ENCODE measurements at places on chromosomes 11 and 22. TPM values are rescaled to one million over a fixed set of nuclear protein-coding genes. Genes with fewer than 3 reads are reported as not detected.

GRCh38 chr11:95341221-95341620, 110.2 kb upstream of the SESN3 start:
- DNase-seq = no peak

The SAA2 gene
- total RNA-seq = 6.3 TPM

DNA sequence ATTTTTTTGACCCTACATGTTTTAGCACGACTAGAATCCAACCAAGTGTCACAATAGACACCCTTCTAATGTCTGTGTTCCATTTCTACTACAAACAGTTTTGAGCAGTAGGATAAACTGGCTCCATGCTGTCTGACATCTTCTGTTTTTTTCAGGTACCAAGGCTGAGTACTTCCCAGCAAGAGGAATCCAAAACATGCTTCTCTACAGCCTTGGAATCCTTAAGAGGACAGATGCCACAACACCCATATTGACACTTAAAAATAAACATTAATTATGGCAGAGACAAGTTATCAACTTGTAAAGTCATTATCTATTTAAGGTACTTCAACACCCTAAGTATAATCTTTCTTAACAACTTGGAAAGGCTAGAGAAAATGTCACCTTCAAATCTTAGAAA, 54.2 kb downstream of the LGR4 start:
- no peak for DNase-seq

DNA sequence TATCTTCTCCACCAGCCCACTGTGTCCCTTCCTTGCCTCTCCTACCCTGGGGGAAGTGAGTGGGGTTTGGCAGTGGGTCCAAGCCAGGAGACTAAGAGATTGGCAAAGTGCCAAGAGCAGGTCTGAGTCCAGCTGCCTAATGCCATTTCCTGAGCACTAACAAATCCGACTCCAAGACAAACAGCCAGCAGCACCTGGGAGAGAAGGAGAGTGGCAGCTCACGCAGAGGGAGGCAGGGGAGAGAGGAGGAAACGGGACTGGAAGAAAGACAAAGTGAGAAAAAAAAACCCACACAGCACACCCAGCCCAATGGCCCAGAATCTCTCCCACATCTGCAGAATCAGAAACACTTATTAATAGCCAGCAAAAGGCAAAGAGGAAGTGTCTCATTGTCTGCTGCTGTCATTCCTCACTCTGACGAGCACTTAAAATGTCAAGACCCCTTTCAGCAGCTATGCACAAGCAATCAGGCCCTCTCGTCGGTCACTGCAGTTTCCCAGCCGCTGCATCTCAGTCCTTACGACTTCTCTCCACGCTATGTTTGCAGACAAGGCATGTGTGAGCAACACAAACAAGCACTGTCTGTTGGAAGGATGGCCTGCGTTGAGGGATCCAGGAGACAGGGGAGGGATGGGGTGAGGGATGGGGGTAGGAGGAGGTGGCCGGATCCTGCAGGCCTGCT, 558.4 kb upstream of the CADM1 start:
- no peak for DNase-seq

DNA sequence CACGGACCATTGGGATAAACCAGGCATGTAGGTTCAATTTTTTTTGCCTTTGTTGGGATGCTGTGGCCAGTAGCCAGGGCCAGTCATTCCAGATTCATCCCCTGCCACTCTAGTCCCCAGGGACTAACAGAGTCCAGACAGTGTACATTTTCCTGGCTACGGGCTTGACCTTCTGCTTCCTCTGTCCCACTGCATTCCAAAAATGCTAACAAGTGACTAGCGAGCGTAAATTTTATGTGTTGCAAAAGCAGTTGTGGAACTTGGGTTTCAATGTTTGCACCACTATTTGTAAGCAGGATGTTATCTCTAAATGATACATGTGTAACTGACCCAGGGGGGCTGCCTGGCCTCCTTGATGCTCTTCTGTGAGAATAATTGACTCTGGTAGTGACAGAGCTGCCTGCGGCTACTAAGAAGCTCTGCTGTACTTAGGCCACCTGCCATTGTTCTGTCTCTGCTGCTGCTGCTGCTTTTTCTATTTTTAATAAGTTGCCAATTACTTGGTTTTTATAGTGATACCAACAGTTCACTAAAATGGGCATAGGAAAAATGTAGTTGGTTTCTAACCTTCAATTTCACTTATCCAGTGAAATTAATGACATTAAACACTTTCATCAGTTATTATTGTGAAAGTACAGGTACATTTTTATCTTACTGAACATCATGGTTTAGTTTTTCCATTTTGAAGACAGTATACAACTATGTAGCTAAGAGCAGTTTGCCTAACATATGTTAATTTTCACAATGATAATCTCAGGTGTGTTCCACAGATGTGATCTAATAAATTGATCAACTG, 26.8 kb downstream of the TNRC6B start:
- DNase-seq = no peak

DNA sequence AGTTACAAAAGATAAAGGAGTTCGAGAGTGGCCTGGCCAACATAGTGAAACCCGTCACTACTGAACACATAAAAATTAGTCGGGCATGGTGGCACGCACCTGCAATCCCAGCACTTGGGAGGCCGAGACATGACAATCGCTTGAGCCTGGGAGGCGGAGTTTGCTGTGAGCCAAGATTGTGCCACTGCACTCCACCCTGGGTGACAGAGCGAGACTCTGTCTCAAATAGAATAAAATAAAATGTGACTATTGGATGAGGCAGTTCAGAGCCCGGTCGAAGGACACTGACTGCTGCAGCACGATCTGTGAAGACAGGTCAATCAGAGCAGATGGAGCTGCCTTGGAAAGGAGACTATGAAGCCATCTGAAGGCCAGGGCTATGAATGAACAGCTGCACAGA, 37.7 kb upstream of the ANO1 start:
- DNase-seq = no peak

The DEFB131B gene
- not detected for total RNA-seq

GRCh38 chr22:41429232-41429950, 17.2 kb downstream of the TOB2 start:
- DNase-seq = no peak

GRCh38 chr22:50607659-50608020, 7.0 kb downstream of the MAPK8IP2 start:
- no peak for DNase-seq

GRCh38 chr11:8806974-8807373, 104.0 kb upstream of the AKIP1 start:
- DNase-seq = no peak

GRCh38 chr22:27331526-27332281, 469.9 kb downstream of the MN1 start:
- no peak for DNase-seq

- DNase-seq = peak; percentile 52
Measured at GRCh38 chr22:20128902-20129746, 2.5 kb upstream of the ZDHHC8 start.

- no peak for DNase-seq
Measured at GRCh38 chr22:45842291-45842991, 134.5 kb downstream of the WNT7B start.

The HBB gene
- total RNA-seq = not detected

GRCh38 chr11:34343153-34343552, 14.7 kb downstream of the ABTB2 start:
- no peak for DNase-seq

DNA sequence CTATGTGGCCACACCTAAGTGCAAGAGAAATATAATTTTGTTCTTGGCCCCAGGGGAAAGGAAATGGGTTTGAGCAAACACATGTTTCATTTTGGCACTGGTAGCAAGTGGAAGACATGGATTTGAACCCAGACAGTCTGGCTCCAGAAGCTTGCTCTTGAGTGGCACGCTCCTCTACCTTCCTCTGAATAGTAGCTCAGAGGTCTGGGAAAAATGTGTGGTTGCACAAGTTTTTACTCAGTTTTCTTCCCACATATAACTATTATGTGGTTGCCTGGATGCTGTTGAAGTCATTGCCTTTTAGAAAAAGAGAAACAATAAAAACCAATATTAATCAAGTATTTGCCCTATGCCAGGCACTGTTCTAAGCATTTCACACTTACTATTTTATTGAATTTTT, 16.3 kb downstream of the PARVA start:
- DNase-seq = no peak

GRCh38 chr11:87456499-87456898, 418.8 kb downstream of the TMEM135 start:
- DNase-seq = no peak

- peak; percentile 51 for DNase-seq
Measured at GRCh38 chr11:118304568-118305248, at the start of gene CD3E. CD3E (plus strand) TSS chr11:118304730; CDS start chr11:118304953, 223 bp downstream.

- no peak for DNase-seq
Measured at GRCh38 chr11:134374891-134375550, 37.0 kb downstream of the B3GAT1 start.

GRCh38 chr11:102485095-102485722, 32.6 kb upstream of the TMEM123 start:
- no peak for DNase-seq

GRCh38 chr11:18365741-18366140, 28.6 kb upstream of the LDHA start:
- DNase-seq = no peak

The BANF1 gene
- total RNA-seq = 337 TPM

- no peak for DNase-seq
Measured at GRCh38 chr11:74731301-74732094, at the start of gene CHRDL2. CHRDL2 (minus strand) TSS chr11:74731426; CDS start chr11:74730888, 538 bp downstream.

- no peak for DNase-seq
Measured at GRCh38 chr22:40540265-40540664, 96.3 kb downstream of the MRTFA start.

The TESMIN gene
- 0.65 TPM for total RNA-seq

The BIRC3 gene
- 77.2 TPM for total RNA-seq

The C1QTNF6 gene
- 2.4 TPM for total RNA-seq

GRCh38 chr22:20624161-20624616, 116.8 kb downstream of the MED15 start:
- no peak for DNase-seq

GRCh38 chr11:71396548-71397123, 51.6 kb downstream of the DHCR7 start:
- DNase-seq = no peak

The MARK2 gene
- total RNA-seq = 33.6 TPM

GRCh38 chr11:110089617-110090282, 3.4 kb upstream of the ZC3H12C start:
- DNase-seq = no peak

DNA sequence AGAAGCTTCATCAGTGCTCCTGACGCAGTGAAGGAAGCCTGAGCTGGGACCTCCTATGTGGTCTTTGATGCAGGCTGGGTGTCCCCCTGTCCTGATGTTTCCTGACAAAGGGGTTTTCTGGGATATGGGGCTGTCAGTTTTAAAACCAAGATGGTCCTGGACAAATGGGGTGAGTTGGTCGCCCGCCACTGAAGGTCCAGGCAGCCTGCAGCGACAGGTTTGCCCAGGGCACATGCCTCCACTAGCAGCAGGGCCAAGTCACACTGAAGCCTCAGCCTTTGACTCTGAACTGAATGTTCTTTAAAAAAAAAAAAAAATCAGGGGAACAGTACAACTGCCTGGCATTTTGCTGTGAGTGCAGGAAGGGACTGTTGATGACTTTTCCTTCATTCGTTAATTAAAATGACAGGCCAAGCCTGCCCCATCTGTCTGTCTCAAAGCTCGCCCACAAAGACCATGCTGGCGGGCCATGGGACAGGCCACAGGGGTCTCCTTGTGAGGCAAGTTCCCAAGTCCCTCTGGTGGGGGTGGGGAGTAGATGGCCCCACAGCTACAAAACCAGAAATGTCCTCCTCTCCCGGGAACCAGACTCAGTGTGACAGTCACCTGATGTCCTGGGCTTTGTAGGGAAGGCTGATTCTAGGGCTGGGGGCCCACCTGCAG, 274.8 kb downstream of the CTTN start:
- DNase-seq = no peak

DNA sequence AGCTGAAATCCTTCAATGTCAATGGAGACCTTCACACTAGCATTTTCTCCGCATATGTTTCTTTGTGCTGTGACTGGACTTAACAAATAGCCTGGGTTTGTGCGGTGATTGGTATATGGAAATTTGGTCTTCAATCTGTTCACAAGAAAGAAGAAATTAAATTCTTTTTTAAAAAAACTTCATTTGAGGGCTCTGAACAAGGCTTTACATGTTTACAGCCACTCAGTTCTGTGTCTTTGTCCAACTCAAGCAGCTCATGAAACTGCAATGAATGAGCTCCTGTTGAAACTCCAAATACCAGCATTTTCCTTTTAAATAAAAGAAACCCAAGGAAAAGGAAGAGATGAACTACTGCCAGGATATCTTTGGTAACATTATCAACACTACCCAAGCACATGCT, 57.3 kb downstream of the PIK3C2A start:
- DNase-seq = no peak

The IL17REL gene
- 0.08 TPM for total RNA-seq

The HSPB2 gene
- not detected for total RNA-seq

The SLC15A3 gene
- 5.5 TPM for total RNA-seq

GRCh38 chr11:67510023-67510345, 2.0 kb upstream of the CDK2AP2 start:
- DNase-seq = no peak

The SYT8 gene
- not detected for total RNA-seq

GRCh38 chr22:22194931-22195264, 49.7 kb upstream of the VPREB1 start:
- DNase-seq = no peak

The SLN gene
- total RNA-seq = not detected

The SLC22A12 gene
- total RNA-seq = not detected

Data from activated T-cell treated with anti-CD3 and anti-CD28 coated beads, Interleukin-2, amount 50 U/mL, for 4 hours (primary cell).